Vagina (tissue), 2 donors: ENCODE measurements at places on chromosomes 13 and 19.

DNA sequence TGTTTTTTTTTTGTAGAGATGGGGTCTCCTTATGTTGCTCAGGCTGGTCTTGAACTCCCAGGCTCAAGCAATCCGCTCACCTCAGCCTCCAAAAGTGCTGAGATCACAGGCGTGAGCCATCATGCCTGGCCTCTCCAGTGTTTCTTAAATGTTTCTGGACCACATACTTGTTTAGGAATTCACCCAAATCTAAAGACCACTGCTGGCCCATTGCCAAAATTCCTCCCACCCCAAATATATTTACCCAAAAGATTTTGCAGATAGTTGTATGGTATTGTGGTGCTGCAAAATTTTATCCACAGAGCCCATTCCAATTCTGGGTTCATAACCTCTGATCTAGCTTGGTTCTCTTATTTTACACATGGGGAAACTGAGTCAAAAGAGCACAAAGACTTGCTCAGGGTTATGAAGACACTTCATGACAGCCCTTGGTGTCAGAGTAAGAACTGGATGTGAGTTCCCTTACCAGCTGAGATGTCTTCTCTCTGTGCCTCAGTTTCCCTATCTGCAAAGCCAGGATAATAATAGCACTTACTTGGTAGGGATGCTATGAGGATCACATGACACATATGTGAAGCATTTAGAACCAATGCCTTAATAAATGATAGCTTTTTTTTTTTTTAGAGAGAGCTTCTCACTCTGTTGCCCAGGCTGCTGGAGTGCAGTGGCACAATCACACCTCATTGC, 10.9 kb downstream of the NFILZ start:
- DNase-seq: no peak

- DNase-seq: no peak
Measured at GRCh38 chr19:39080431-39080830, 3.7 kb upstream of the ACP7 start.

DNA sequence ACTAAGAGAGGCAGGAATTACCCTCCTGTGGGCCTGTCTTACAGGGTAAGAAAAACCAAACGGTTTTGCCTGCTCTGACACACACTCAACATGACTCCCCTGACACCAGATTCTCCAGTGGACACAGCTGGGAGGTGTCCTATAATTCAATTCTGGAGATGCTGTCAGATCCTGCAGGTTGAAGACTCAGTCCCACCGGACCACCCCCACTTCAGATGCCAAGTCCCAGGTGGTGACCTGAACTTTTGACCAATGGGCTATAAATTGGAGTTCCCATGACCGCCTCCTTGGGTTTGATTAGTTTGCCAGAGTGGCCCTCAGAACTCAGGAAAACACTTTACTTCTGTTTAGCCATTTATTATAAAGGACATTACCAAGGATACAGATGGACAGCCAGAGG, 52.6 kb downstream of the RGCC start:
- no peak for DNase-seq

- no peak for DNase-seq
Measured at GRCh38 chr19:14943601-14944000, 2.3 kb downstream of the OR7C2 start.

GRCh38 chr19:31263328-31263727, 85.9 kb downstream of the TSHZ3 start:
- DNase-seq: no peak

GRCh38 chr13:79070343-79070974, 335.6 kb downstream of the RBM26 start:
- DNase-seq: no peak

- no peak for DNase-seq
Measured at GRCh38 chr19:56905631-56906150, 65.2 kb upstream of the PEG3 start.

DNA sequence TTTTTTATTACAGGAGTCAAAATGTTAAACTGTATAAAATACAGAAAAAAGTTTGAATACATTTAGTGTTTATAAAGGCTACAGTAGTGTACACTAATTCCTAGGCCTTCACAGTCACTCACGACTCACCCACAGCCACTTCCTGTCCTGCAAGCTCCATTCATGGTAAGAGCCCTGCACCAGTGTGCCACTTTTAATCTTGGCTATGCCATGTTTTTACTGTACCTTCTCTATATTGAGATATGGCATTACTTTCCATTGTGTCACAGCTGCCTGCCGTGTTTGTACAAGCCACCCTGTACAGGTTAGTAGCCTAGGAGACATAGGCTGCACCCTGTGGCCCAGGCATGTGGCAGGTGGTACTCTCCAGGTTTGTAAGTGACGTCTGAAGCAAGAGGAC, 32.1 kb downstream of the C1QTNF9 start:
- DNase-seq: no peak
